ENCODE measurements at places on chromosomes 5 and 9.

DNA sequence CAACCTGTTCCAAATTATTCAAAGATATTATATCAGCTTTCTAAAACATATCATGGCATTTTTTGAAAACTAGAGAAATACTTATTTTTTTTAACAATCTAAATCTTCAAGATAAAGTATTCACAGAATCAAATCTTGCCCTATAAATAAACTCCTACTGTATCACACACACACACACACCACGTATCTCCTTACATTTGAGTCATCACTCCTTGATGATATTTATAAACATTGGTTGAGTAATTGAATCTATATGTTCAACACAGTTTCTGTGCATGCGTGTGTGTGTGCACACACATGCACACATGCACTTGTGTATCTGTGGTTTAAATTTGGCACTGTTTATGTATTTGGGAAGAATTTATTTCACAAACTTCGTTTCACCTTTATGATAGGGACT, 1716.4 kb downstream of the EFNA5 start:
- DNase-seq: no peak

DNA sequence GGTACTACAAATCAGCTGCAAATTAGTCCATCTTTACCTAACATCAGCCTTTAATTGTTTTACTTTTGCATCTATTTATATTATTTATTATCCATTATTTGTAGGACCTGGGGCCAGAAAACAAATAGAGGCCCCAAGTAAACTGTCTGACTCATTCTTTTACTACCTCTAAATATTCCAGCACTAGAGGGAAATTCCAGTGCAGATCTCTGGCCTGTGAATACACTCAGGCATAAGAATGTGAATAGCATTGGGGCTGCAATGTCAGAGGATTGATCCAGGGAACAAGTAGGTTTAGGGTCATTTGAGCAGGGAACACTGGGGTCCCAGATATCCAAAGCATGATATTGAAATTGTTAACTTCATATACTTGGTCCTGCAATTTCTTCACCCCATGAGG, 176.6 kb upstream of the TYRP1 start:
- DNase-seq: no peak

DNA sequence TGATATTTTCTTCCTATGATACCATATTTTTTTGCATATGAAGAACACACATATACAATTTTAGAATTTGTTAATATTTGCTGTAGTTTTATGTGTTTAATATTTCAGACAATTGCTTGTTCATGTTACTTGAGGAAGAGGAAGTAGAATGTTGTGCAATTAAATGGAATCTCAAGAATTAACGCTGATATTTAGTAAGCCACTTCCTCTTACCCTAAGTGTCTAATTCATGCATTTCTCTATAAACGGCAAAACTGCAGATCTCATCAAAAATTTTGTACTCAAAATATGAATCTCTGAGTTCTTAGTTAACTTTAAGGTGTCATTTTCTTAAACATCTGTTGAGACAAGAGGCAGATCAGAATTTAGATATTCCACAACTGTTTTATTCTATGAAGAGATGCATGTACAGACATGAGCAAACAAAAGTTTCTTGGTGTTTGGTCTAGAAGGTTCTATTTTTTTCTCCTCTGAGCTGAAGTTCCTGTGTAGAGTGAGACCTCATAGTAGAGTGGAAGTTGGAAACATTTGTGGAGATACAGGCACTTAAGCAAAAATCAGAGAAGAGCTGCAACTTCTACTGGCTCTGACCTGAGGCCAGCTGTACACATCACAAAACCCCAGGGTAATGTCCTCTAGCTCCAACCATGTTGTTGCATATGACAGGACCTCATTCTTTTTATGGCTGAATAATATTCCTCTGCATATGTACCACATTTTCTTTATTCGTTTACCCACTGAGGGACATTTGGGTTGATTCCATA, 16.6 kb upstream of the TGFBI start:
- no peak for DNase-seq

DNA sequence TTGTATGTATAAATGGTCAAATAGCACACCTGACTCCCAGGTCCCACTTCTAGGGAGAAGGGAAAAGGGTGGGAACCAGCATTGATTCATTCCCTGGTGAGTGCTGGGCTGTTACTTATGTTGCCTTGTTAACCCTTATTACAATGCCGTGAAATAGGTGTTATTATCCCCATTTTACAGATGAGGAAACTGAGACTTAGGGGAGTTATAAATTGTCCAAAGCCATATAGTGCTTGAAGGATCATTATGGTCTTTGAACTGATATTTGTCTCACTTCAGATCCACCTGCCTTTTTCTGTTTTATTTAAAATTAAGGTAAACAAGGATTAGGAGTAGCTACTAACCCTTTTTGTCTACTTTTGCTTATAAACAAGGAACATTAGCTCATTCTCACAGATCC, 16.5 kb downstream of the TMEM268 start:
- no peak for DNase-seq

DNA sequence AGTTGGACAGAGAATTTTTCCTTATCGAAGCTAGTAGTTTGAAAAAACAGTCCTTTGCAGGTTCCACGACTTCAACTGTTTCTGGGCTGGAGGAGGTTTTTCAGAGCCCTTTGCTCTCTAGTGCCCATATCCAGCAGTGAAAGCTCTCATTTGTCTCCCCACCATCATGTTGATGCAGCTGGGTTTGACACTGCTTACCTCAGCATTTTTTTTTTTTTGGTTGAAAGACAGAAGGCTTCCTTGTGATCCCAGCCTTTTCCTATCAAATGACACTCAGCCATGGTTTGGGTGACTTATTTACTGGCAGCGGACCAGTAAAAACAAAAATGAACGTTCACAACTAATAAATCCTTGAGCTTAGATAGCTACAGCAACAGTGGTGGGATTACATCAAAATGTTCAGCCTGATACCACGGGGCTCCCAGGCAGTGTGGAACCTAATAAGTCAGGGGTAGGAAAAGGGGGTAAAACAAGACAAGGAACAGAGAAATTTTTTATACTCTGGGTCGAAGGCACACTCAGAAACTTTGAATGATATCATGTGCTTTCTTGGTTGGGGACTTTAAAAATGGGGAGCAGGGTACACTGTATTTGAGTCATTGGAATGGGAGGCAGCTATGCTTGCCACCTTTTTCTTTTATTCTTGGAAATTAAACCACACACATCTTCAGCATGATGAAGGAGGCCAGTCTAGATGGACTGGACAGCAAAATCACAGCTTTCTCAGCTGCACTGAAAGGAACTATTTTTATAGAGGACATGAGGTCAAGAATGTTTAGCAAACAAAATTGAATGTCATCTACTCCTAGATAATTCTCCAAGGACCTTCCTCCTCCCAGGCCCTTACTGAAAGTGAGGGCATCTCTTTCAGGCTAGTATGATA, 308.9 kb upstream of the MPDZ start:
- DNase-seq: no peak

DNA sequence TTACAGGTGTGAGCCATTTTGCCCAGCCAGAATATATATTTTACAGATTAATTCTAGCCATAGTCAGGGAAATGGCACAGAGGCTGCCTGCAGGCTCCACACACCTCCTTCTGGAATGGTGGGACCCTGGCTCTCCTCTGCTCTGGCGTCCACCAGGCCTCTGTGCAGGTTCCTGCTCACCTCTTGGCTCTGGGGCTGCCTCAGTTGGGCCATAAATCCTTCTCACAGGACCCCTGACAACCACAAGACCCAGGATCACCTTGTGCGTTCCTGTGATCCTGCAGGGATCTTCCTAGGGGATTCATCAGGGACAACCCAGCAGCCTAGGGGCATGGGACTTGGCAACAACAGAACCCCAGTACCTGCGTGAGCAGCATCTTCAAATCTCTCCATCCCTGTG, 93.0 kb upstream of the FSTL4 start:
- no peak for DNase-seq

DNA sequence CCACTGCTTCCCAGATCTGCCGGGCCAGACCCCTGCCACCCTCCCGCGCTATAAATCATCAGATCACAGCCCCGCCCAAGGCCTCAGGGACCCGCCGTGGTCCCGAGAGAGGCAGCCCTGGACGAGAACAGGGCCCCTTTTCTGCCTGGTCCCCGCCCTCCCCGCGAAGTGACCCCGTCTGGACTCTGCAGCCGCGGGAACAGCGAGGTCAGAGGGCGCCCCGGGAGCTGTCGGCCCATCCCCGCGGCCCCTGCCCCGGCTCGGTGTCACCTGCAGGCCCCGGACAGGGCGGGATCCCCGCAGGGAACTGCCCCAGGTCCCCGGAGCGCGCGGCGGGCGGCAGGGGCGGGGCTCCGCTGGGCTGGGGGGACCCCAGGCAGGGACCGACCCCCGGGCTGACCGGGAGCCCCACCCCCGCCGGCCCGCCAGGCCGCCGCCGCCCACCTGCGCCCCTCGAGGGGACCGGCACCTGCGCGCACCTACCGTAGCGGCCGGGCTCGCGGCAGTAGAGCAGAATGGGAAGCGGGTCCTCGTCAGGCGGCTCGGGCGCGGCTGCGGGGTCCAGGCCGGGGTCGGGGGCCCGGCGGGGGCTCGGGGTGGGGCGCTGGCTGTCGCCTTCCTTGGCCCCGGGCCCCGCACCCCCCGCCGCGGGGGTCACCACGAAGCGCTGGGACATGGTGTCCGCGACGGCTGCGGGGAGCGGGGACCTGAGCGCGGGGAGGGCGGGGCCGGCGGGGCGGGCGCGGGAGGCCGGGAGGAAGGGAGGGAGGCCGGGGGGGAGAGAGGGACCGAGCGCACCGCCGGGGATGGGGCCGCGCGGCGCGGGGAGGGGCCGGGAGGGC, 43.5 kb upstream of the SLC12A7 start:
- DNase-seq: no peak

DNA sequence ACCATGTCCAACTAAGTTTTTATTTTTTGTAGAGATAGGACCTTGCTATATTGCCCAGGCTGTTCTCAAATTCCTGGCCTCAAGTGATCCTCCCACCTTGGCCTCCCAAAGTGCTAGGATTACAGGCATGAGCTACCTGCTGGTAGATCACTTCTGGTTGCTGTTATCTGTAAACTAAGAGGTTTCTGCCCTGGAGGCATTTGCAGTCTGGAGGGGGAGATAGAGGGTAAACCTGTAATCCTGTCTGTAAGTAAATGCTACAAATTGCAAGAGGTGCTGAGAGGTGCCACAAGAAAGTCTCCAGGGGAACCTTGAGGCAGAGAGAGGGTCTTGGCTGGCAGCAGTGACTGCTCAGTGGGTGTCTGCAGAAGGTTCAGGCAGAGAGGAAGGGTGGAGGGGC, 29.0 kb upstream of the GGTA1 start:
- no peak for DNase-seq

DNA sequence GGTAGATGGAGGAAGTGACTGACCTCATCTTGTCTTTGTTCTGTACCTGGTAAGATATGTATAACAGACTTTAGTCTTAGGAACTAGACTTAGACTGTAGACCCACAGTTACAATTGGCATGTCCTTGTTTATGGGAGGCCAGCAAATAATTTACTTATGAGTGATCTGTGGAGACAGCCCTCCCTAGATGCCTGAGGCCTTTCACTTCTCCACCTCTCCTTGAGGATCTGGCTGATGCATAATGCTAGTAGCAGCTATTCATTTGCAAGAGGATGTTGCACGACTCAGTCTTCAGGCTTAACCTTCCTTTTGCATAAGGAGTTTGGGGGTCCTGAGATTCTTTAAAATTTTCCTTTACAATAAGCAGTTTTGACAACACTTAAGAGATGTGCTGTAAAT, 100.7 kb downstream of the YTHDC2 start:
- DNase-seq: no peak

- DNase-seq: no peak
Measured at GRCh38 chr9:134501761-134502265, 139.8 kb upstream of the COL5A1 start.

GRCh38 chr5:75265731-75266130, 29.1 kb upstream of the ANKRD31 start:
- DNase-seq: no peak

- peak; percentile 3 for DNase-seq
Measured at GRCh38 chr5:134874831-134875655, 872 bp downstream of the TXNDC15 start.

- no peak for DNase-seq
Measured at GRCh38 chr5:180101451-180102105, 30.0 kb upstream of the RNF130 start.

DNA sequence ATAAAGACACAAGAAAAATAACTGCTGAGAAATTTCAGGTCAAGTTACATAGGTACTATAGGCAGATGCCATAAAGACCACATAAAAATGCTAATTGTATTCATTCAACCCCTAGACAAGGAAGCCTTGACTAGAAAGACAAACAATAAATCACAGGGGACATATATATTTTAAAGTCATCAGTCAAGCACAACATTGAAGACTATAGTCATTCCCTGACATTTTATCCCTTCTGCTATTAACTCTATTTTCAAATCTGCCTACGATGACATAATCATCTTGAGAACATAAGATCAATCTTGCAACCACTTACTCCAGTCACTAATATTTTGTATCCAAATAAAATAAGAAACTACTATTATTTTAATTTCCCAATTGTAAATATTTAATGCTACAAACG, 38.3 kb downstream of the FAM13B start:
- no peak for DNase-seq

DNA sequence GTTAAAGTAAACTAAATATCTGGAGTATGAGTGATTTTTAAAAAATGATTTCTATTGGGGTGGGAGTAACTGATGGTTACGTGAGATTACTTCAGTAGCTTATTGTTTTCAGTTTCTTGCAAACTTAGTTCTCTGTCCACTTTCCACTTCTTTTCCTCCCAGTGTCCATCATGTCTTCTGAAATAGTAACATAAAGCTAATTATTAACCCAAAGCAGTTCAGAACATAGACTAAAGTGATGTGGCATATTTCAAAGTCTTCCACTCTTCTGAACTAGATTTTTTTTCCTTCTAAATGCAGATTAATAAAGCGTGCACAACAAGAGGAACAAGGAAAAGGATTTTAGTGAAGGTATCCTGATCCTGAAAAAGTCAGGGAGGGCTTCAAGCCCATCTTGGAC, 114.1 kb downstream of the MAN2A1 start:
- no peak for DNase-seq

DNA sequence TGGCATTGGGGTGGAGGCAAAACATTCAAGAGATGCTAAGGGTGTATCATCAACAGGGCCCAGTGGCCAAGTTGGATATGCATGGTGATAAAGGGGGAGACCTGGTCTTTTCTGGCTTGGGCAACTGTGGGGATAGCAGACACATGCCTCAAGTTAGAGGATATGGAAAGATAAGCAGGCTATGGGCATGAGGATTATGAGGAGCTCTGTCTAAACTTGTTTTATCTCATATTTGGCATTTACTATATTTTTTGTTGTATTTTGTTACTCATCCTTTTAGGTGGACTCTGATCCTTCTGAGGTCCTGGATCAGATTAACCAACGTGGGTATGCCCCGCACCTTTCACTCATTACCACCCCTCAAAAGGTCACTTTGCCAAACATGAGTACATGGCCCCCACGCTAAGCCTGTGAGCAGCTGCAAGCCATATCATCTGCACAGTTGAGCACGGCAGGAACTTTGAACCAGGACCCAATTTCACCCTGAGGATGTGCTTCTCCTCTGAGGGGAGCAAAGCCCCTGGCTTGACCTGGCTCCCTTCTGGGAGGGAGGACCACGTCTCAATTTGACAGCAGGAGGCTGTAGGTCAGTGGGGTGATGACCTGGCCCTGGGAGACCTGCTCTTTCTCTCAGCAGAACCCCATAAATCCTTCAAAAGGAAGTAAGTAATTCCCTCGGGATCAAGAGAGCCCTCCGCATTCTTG, 71.1 kb upstream of the CD180 start:
- DNase-seq: no peak
